ENCODE measurements at places on chromosomes 5 and 9.

- no peak for DNase-seq
These were observed 4.8 kb downstream of the RAD50 start for GRCh38 chr5:132561601-132562000.

DNA sequence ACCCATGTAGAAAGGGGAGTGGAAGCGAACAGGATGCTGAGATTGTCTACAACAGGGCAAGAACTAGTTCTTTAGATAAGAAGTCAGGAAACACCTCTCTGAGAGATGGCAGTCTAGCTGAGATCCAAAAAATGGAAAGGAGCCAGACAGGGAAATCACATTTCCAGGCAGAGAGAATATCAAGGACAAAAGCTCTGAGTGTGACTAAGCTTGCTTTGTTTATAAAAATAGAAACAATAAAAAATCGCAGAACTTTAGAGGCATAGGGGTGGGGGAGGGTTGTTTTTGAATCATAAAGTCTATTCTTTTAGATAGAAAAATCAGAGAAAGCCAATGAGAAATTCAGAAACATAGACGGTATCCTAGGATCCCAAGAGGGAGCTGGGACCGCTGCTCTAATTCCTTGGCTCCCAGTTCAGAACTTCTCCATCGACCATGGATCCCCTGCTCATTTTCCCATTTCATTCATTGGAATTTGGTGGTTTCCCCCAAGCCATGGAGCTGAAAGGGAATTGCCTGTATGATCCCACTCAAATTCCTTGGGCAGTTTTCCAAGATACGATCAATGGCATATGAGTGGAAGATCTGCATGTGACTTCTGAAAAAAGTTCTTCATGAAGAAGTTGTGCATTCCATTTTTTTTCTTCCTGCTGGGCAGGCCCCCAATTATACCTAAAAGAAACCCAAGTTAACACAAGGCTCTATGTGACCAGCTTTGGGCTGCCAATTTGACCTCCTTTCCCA lies 182.0 kb downstream of the GRIA1 start:
- DNase-seq, result no peak

- no peak for DNase-seq
These were observed 135.0 kb upstream of the DAP start for GRCh38 chr5:10896016-10896415.

DNA sequence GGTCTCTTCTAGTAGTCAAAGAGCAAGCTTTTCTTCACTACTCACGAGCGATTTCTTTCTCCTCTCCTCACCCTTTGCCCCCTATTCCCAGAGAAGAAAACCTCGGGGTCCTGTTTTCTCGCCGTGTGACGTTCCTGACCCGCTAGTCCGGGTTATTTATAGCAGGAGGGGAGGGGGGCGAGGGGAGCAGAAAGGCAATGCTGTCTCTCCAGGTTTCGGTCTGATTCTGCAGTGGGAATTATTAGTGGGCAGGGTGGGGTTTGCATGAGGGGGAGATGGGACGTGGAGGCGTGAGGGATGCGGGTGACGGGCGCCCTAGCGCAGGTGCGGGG lies 847 bp upstream of the GABRB2 start:
- no peak for DNase-seq

GRCh38 chr9:130382096-130382495 lies 62.7 kb upstream of the ASS1 start:
- DNase-seq, result no peak

DNA sequence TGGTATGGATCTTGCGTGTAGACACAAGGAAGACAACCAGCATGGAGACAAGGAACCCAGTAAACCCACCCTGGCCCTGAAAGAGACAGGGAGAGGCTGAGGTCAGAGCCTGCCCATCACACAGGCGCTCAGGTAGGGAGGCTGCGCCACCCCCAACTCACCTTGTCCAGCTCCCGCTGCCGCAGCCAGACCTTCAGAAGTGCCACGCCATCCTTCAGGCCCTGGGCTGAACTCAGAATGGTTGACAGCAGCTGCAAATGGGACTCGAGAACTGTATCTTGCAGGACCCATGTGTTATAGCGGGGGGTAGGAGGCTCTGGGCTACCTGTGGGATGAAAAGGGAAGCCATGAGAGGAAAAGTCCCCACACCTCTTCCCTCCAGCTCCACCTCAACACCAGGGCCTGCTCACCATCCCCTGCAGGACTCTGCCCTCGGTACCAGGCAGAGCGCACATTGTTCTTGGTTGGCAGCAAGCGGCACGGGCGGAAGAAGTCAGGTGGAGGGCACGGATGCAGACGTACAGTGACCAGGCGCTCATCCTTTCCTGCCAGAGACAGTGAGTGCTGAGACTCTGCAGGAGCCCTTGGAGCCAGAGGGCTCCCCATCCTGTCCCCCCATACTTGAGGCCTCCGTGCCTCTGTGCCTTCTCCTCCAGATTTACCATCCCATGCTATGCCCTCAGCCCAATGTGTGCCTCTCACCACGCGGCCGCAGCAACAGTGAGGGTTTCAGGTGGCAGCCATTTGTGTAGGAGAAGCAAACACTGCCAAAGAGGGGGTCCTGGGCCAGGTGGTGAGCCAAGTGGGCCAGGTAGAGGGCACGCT lies 4.7 kb downstream of the NOL6 start:
- DNase-seq, result no peak

- DNase-seq, result no peak
These were observed 116.1 kb upstream of the TUT7 start for GRCh38 chr9:86470326-86470725.

- no peak for DNase-seq
These were observed 12.2 kb upstream of the ELL2 start for GRCh38 chr5:95973793-95974325.

DNA sequence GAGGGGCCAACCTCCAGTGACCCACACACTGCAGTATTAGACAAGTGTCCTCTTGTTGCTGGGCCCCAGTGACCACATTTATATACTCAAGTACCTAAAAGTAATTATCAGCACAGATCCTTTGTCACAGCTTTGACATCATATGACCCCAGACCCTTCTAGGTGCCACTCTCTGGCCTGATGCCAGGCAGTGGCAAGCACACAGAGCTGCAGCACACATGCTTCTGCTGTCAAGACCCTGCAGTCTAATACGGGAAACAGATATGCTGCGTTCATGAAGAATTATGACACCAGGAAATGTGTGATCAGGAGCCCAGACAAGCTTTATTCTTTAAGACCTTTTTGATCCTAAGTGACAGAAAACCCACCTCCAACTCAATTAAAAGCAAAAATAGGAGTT lies 63.8 kb upstream of the AFAP1L1 start:
- no peak for DNase-seq

- no peak for DNase-seq
These were observed 44.6 kb downstream of the BTNL9 start for GRCh38 chr5:181084621-181085195.

DNA sequence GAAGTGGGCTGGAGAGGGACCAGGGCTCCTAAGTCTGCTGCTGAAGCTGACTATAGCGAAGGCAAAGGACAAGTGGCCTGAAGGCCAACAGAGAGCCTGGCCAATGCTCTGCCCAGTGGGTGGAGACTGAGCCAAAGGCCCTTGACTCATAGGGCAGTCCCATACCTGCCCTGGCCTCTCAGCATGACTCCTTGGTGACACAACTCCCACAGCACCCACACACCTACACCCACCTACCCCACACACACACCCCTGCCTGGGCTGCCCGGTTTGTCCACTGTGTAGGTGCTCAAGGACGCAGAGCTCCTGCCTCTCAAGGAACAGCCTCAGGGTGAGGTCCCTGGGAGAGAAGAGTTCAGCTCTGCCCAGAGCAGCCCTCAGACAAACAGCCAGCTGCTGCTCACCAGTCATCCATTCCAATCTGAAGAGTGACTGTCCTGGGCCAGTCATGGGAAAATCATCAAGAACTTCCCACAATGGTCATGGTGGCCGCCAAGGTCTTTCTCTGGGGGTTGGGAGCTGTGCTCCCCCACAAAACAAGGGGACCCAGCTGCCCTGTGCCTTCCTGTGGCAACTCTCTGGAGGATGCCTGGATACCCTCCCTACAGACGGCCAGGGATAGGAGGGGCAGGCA lies 5.0 kb downstream of the TNIP1 start:
- no peak for DNase-seq

GRCh38 chr5:139955616-139956273 lies 87.4 kb downstream of the NRG2 start:
- DNase-seq, result no peak

- DNase-seq, result no peak
These were observed 45.9 kb downstream of the PSMB7 start for GRCh38 chr9:124369231-124369797.

DNA sequence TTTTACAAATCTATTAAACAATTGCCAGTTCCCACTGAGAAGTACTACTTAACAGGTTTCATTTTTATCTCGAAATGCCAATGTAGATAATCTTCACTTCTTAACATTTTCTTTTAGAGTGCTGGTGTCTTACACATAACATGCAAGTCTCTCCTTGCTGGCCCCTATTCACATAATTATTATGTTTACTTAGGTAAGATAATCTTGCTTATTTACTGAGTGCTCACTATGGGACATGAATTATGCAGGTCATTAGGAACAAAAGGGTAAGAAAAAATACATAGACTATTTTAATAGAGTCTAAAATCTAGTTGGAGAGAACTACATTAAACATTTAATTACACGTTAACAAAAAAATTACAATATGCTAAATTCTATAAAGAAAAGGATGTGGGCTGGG lies 328.4 kb downstream of the PRR16 start:
- no peak for DNase-seq

DNA sequence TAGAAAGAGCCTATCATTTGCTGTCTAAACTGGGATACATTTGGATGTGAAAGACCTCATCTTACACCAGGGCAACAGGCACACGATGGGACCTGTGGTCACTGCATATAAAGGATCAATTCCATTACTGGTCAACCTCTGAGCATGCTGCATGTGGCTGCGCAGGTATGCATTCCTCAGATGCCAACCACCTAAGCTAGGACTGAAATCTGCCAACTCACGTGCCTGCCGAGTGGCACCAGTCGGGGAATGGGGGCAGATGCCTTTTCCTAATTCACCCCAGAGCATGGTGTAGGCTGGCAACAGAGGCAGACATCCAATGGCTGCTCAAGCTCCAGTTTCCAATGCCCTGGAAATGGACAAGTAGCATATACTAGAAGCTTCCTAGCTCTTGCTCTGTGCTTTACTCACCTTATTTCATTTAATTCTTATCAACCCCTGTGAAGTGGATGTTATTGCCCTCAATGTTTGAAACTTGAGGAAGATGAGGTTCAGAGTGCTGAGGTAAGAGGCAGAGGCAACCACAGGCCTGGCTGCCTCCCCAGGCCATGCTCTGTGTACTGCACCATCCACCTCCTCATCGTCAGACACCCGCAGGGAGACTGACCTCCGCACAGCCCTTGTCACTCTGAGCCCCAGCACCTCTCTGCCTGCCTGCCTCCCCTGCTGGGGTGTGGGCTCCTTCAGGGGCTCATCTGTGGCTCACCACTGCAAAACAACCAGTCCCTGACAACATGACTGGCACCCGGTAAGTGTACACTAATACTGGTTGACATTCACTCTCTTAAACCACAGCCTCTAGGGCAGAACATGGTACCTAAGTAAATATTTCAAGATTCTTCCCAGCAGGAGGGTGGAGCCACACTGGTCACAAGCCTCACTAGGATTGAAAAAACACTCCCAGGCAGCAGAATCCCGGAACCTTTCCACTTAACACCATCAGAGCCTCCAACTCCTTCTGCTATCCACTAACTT lies 228.5 kb downstream of the CRB2 start:
- no peak for DNase-seq

DNA sequence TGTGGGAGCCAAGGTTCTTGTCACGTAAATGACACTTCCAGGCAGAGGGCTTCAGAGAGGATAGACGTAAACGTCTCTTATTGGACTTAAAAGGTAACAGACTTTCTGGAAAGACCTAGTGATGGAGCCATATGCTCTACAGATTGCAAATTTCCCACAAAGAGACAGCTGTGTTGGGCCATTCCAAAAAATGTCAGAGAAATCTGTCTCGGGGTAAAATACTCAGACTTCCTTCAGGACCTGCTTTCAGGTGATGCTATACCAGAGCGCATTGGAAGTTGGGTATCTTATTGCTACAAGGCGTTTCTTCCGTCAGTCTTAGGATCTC lies 29.2 kb downstream of the PROP1 start:
- no peak for DNase-seq

Measured in stimulated activated CD8-positive, alpha-beta memory T cell treated with anti-CD3 and anti-CD28 coated beads, Interleukin-4, amount 100 ng/mL, for 4 hours (primary cell).